Stimulated activated CD8-positive, alpha-beta memory T cell treated with anti-CD3 and anti-CD28 coated beads, Interleukin-4, amount 100 ng/mL, for 1 hour (primary cell): ENCODE measurements at places on chromosomes 4 and X.

GRCh38 chrX:133434197-133434820 is 19.0 kb upstream of the GPC4 start:
- no peak for DNase-seq

- no peak for DNase-seq
Measured at GRCh38 chr4:121096191-121096590, 23.9 kb upstream of the NDNF start.

GRCh38 chrX:52270453-52271116 is 85.9 kb downstream of the MAGED4 start:
- no peak for DNase-seq

DNA sequence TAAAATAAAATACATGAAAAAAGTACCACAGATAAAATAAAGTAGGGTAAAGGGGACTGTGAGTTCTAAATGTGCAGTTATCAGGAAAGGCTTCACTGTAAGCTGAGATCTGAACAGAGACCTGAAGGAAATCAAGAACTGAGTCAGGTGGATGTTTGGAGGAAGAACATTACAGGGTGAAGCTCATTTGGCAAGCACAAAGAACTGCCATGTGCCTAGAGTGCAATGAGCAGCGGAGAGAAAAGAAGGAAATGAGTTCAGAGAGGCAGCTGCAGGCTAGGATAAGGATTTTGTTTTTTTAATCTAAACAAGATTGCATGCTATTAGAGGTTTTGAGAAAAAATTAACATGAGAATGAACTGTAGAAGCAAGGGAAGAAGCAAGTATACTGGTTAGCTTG is 373.1 kb downstream of the STPG2 start:
- no peak for DNase-seq

- no peak for DNase-seq
Measured at GRCh38 chr4:165191348-165191656, 16.1 kb upstream of the KLHL2 start.

- no peak for DNase-seq
Measured at GRCh38 chrX:13892856-13893255, 76.0 kb upstream of the GPM6B start.

DNA sequence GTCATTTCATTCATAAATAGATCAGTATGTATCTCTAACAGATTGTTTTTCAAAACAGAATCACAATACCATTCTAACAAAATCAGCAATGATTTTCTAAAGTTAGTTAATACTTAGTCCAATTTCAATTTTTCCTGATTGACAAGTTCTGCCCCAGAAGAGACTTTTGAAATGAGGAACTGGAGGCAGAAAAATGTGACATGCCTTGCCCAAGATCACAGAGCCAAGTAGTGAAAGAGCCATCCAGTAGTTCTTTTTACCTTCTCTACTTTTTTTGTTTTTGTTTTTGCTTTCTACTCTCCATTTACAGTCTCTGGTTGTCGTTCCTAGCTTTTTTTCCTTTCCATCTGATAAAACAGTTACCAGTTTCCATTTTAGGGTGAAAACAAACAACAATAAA is 129.3 kb upstream of the TMEM164 start:
- DNase-seq: no peak

- DNase-seq: no peak
Measured at GRCh38 chr4:126081336-126081735, 766.6 kb downstream of the FAT4 start.
